ENCODE measurements at places on chromosomes 4 and X.

DNA sequence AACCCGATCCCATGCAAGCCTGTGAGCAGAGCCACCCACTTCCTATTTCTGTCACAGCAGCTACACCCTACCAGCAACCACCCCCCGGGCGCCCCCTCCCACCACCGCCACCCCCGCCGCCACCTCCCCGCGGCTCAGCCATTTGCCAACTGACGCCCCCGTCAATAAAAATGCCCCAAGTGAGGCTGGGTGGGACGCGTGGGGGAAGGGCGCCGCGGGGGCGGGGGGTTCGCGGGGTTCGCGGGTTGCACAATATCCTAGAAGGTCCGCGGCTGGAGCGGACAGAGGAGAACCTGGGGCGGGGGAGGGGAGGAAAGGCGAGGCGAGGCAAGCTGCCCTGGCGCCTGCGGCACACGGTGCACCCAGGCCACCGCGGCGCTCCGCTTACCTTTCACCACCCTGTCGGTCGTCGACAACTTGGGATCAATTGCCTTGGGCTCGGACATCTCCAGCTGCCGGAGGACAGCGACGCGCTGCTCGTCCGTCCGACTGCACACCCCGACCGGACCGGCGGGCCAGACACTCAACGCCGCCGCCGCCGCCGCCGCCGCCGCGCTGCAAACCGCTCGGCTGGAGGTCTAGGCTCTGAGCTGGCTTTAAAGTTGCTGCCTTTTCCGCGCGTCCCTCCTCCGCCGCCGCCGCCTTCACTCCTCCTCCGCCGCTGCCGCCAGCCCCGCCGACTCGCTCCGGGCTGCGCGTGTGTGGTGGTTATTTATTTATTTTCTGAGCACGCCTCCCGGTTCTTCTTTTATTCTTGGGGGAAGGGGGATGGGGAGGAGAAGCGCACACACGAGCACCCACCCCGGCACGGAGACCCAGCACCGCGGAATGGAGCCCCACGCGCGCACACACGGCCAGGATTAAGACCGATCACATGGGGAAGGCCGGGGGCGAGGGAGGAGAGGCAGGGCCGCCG lies 717 bp downstream of the PPP3CA start:
- peak; percentile 28 for DNase-seq

GRCh38 chr4:52939325-52939724 lies 77.2 kb downstream of the RASL11B start:
- DNase-seq, result no peak

- DNase-seq, result no peak
Measured at GRCh38 chrX:108439426-108439942, at the start of gene COL4A5. TSS of gene COL4A5 (plus strand) at chrX:108439838. CDS start at chrX:108440126, 288 bp downstream.

- no peak for DNase-seq
Measured at GRCh38 chr4:123568936-123569335, 172.3 kb downstream of the SPRY1 start.

DNA sequence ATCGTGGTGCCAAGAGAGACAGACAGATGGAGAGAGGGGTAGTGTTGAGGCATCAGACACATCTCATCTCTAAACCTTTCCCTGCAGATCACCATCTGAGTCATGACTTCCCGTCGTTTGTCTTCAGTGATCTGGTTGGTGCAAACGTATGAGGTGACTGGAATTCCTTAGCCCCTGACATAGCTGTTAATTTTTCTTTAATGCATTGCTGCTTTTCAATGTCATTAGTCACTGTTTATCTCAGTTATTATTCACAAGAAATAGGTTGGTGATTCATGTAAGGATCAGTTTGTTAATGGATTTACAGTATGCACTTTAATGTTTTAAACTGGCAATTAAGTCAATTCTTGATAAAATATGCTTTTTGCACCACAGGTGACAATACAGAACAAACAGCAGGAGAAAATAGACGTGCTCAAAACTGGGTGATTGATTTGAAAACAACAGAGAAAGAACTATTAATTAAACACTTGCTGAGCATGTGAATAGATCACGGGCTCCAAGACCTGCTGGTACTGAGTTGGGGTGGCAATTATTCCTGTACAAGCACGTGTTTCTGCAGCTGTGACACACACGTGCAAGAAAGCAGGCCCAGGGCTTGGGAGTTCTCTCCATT lies 1.3 kb upstream of the TMEM154 start:
- no peak for DNase-seq

GRCh38 chrX:100830143-100830542 lies 10.0 kb downstream of the CSTF2 start:
- no peak for DNase-seq

GRCh38 chrX:57289089-57289488 lies 2.6 kb downstream of the FAAH2 start:
- no peak for DNase-seq

GRCh38 chrX:136636121-136636520 lies 11.8 kb upstream of the CD40LG start:
- no peak for DNase-seq

DNA sequence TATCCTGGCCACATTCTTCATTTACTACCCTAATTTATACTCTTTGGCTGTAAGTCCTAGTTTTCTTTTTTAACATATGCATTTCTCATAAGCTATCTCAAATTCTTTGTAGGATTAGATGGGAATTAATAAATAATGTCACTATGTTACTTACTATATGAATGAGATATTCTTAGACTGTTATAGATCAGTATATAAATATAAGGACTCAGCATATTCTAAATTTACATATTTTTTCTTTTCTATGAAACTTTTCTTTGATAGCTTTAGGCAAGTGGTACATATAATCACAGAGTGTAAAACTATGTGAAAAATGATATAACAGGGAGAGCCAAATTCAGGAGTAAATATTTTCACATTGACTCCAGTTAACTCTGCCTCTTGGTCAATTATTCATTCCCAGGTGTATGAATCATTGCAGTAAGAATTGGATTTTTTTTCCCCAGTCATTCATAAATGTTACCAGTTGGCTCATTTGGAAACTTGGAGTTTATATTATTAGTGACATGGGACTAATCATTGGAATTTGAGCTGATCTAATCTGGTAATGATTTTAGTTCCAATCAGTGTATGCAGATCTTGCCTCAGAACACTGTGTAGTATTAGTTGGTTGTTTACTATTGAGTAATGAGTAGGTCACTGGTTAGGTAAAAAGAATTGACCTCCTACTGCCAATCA lies 25.3 kb downstream of the FHIP1A start:
- DNase-seq, result no peak

- DNase-seq, result no peak
Measured at GRCh38 chrX:5474282-5474681, 754.4 kb downstream of the NLGN4X start.

DNA sequence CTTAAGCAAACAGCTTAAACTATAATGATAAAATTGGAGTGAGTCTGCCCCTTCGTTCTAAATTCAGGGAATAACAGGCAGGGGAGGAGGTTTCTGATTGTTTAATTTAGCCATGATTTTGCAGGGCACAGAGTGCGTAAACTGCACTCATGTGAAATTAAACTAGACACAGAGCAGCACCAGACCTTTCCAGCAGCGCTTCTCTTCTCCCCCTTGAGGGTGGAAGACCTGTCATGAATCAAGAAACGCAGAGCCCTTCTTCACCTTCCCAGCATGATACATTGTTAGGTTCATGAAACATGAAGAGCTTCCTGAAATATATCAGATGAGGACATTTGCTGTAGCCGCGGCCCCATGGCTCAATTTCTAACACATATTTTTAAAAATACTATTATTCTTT lies 63.1 kb downstream of the FAM114A1 start:
- DNase-seq, result no peak

DNA sequence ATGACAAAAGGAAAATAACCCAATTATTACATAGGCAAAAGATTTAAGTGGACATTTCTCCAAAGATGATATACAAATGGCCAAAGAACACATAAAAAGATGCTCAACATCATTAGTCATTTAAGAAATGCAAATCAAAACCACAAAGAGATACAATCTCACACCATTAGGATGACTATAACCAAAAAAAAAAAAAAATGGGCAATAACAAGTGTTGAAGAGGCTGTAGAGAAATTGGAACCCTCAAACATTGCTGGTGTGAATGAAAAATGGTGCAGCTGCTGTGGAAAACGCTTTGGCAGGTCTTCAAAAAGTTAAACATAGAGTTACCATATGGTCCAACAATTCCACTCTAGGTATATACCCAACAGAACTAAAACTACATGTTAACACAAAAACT lies 5.6 kb upstream of the PRDX4 start:
- DNase-seq, result no peak

DNA sequence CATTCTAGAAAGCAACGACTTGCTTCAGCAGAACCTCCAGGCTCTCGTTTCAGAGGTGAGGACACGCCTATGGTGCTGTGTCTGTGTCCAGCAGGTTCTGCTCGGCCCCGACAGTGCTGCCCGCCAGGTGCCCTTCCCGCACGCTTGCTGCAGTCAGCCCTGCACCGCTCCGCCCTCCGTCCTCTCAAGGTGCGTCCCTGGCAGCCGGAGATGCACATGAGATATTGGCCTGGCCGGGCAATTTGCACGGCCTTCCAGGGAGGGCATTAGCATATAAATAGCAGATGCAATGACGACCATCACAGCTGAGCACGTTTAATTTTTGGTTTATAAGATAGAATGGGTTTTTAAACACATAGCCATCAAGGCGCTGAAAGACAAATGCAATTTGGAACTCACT lies 14.4 kb downstream of the UVSSA start:
- DNase-seq, result no peak

All from suppressor macrophage treated with lipopolysaccharide for 4 hours (primary cell).